ENCODE measurements at places on chromosomes 12 and 14. TPM values are rescaled to one million over a fixed set of nuclear protein-coding genes. Genes with fewer than 3 reads are reported as not detected.
A peak's percentile ranks its signal among the peaks of the same experiment; 100 is the strongest.

The TAS2R9 gene
- not detected for total RNA-seq

The CNTN1 gene
- 0.11 TPM for total RNA-seq

The SRRM4 gene
- total RNA-seq, result 0.19 TPM

The RNU4-1 gene
- total RNA-seq, result 2,088 TPM

DNA sequence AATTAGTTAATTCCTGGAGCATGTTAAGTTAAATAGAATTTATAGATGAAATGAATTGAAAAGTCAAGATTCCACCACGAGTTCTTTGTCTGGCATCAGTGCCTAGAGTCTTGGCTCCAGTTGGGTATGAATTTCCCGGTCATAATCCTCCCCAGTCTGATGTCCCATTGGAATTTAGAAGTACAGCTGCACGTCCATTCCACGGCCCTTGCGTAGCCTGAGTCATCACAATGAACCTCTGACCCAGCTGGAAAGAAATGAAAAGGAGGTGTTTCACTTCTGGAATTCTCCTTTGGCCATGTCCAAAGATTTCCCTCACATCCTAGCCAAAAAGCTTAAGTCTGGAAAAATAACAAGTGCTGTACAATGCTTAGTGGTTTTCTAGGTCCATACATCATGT lies 122.7 kb downstream of the KICS2 start:
- DNase-seq, result peak; percentile 20

GRCh38 chr14:92411941-92412340 lies 89.0 kb downstream of the SLC24A4 start:
- DNase-seq, result no peak

- peak; percentile 84 for DNase-seq
These were observed 44.7 kb upstream of the ATP23 start for GRCh38 chr12:57896434-57897201.

DNA sequence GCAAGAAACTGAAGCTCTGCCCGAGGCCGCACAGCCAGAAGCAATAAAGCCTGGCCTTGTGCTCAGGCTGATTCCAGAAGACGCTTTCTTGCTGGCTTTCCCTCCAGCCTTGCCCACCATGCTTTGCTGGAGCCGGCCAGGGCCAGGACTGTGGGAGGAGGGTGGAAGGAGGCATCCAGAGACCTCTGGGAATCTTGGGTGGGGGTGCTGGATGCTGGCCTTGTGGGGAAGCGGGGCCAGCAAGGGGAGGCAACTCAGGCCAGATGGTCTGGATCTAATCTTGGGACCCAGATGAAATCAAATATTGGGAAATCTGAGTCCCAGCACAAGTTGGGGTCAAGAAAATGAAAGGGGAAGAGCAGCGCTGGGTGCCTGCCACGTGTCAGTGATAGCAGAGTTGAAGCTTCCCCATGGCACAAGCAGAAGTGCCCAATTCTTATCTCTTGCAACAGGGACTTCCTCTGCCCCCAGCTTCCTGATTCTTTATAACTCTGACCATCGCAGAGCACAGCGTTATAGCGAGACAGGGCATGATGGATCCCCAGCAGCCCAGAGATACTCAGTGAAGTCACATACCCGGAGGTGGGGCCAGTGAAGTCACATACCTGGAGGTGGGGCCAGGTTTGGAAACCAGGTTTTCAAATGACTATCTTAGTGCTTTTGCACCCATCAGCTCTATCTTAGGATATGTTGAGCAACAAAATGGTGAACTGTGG lies 6.4 kb upstream of the RABGGTA start:
- DNase-seq, result peak; percentile 42

GRCh38 chr14:95500201-95500681 lies 16.2 kb downstream of the SYNE3 start:
- no peak for DNase-seq

DNA sequence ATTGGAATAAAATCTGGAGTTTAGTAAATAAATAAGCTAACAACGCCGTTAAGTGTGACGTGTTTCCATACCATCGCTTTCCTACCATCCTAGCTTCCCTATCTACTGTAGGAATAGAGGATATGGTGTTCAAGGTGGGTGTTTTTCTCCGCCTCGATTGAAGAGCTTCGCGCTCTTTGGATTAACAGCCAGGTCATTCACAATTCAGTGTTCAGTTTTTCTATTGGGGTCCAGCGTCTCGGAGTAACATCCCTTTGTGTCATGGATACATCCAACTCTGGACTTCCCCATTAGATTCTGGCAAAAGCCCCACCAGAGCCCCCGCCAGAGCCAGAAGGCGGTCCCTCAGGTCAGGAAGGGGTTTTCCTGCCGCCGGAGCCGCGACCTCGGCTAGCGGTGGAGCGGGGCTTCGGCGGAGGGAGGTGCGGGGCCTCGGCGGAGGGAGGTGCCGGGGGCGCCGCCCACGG lies 1.2 kb upstream of the SRGAP1 start:
- DNase-seq, result no peak

DNA sequence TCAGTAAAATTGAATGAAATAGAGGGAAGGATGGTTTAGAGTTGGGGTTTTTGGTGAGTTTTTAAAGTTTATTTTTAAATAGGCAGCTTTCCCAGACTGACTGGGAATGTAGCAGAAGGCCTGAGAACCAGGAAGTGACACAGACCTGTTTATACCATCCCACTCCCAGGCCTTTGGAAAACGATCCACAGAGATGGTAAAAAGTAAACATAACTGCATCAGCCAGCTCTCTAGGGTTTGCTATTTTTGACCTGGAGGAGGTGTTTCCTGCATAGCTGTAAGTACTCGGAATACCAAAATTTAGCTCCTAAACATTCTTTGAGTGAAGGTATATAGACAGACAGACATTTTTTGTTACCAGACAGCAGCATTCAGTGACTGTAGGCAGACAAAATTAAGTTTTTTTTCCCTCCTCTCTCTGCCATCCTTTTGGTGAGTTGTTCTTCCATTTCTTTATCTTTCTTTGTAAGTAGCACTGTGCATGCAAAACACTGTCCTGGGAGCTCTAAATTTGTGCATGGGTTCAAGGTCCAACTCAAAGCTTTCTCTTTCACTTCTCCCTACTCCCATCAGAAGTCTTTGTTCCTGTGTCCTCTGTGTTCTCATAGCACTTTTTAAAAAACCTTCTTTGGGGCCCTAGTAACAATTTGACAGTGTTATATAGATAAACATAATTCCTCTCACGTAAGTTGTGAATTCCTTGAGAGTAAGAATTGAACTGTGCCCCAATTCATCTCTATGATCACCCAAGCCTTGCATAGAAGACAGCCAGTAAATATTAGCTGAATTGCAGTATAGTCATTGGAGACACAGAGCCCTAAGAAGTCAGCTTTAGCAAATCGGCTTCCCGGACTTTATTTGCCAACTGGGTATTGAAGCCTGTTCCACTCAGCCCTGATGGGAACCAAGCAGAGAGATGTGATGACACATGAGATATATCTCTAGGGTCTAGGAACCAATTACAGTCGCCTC lies 37.4 kb downstream of the SUSD6 start:
- DNase-seq, result no peak

DNA sequence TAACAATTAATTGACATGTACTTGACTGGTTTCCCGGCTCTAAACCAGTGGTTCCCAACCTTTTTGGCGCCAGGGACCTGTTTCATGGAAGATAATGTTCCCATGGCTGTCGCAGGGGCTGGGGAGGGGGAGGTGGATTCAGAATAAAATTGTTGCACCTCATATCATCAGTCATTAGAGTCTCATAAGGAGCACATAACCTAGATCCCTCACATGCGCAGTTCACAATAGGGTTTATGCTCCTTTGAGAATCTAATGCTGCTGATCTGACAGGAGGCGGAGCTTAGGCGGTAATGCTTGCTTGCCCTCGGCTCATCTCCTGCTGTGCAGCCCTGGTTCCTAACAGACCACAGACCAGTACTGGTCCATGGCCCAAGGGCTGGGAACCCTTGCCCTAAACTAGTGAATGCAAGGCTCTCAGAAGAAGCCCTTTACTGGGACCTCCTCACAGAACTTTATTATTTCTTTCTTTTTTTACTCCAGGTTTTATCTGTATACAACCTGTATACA lies 86.4 kb upstream of the SINHCAF start:
- DNase-seq, result no peak

GRCh38 chr12:75784591-75784990 lies 247.0 kb downstream of the PHLDA1 start:
- DNase-seq, result peak; percentile 30

DNA sequence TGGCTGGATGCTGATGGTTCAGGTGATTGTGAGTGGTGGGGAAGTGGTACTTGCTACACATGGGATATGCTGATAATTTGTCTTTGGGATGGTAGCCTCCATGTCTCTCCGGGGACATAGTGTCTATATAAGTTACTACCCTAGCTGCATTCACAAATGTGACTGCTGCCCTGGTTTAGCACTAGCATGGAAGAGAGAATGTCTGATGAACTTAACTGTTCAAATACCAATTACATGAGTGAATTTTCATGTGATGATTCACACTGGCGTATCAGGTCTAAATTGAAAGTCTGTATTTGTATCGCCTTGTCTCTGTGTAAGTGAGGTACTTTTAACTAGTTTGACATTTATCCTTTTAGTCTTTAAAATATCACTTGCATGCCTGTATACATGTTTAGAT lies 34.4 kb downstream of the ATF7IP start:
- DNase-seq, result no peak

Measured in left ventricle myocardium inferior (tissue), 1 donor.